Thyroid gland (tissue), 4 donors: ENCODE measurements at places on chromosomes 7 and 10.

- DNase-seq = peak; percentile 63
Measured at GRCh38 chr10:124197371-124198124, 104.2 kb upstream of the CHST15 start.

- DNase-seq = no peak
Measured at GRCh38 chr7:91784469-91784868, 96.0 kb downstream of the MTERF1 start.

DNA sequence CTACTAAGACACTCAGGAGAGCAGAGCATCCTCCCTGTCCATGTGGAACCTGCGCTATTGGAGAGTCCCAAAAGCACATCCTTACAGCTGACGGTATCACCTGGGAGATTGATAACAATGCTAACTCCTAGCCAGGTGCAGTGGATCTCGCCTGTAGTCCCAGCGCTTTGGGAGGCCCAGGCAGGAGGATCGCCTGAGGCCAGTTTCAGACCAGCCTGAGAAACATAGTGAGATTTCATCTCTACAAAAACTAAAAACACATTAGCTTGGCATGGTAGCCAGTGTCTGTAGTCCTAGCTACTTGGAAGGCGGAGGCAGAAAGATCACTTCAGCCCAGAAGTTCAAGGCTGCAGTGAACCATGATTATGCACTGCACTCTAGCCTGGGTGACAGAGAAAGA, 174.9 kb downstream of the ARHGAP12 start:
- DNase-seq = no peak

GRCh38 chr10:15262036-15262713, 93.7 kb upstream of the NMT2 start:
- DNase-seq = peak; percentile 33

- DNase-seq = no peak
Measured at GRCh38 chr7:41333511-41333910, 369.4 kb downstream of the INHBA start.

DNA sequence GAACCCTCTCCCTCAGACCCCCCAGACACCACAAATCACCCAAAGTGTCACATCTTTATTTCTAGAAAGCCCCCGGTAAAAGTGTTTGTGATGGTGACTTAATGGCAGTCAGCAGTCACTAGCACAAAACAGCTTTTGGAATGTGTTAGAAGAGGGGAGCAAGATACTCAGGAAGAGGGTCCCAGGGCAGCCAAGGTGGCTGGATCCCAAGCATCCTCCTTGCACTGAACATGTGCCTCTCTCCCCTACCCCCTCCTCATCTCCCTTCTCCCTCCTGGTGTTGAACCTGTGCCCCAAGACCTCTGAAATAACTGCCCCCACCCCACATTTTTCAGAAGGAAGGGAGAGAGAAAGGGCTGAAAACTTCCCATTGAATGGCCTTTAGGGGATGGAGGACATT, 37.8 kb upstream of the MXI1 start:
- no peak for DNase-seq

- DNase-seq = no peak
Measured at GRCh38 chr7:52168085-52168484, 851.5 kb upstream of the COBL start.

- no peak for DNase-seq
Measured at GRCh38 chr10:7417103-7417623, 6.3 kb upstream of the SFMBT2 start.

- DNase-seq = no peak
Measured at GRCh38 chr10:116112232-116113231, 160.5 kb downstream of the GFRA1 start.

DNA sequence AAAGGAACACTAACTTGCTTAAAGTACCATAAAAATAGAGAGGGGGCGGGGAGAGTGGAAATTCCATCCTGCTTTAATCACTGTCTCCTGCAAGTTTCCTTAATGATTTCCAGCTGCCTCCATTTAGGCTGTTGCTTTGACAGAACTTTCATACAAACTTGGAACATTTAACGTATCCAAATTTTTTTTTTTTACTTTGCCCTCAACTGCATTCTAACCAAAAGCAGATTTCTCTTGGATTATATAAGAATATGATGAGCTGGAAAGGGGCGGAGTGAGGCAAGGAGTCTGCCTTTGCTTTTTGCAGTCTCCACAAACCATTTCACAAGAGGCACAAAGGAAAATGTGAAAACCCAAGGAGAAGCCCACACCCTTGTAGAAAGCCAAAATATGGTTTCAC, 46.6 kb upstream of the COL1A2 start:
- DNase-seq = no peak

DNA sequence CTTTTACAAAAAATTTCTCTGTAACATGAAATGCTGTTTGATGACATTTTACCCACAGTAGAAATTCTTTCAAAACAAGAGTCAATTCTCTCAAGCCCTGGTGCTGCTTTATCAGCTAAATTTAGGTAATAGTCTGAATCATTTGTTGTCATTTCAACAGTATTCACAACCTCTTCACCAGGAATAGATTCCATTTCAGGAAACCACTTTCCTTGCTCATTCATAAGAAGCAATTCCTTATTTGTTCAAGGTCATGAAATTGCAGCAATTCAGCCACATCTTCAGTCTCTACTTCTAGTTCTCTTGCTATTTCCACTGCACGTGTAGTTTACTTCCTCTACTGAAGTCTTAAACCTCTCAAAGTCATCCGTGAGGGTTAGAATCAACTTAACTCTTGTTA, 14.1 kb downstream of the STAG3 start:
- DNase-seq = no peak

GRCh38 chr10:70604106-70604505, 1.6 kb upstream of the PRF1 start:
- DNase-seq = no peak

GRCh38 chr10:46220872-46221538, 65.8 kb upstream of the ANTXRL start:
- DNase-seq = no peak

GRCh38 chr10:118725886-118726500, 28.8 kb downstream of the CACUL1 start:
- DNase-seq = no peak

DNA sequence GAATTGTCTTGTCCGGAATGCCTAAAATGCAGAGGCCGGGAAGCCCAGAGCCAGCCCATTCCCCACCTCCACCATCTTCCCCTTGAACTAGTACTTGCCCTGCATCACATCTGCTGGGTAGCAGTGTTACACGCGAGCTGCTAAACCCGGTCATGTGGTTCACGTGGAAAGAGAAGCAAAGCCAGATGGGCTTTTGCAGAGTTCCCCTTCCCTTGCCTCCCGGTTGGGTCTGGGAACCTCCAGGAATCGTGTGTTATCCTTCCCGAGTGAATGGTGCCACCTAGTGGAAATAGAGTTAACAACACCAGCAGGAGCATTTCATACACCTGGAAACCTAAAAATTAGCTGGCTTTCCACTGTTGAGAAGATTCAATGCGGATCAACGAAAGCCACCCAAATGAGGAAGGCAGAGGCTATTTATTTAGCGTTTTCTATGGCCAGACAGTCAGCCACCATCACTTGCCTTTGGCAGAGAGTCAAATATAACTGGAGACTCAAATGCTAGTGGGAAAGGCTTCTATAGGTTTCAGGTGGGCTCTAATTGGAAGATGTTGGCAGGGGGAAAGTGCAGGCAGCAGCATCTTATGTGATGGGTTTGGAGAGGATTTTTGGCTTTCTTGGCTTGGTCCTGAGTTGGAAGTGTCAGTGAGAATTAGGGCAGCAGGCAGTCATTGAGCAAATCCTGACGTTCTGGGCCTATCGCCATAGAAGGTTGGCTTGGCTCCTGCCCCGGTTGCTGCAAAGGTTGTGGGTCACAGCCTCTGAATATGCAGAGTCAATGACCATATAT, 12.9 kb upstream of the DENND2A start:
- peak; percentile 54 for DNase-seq

DNA sequence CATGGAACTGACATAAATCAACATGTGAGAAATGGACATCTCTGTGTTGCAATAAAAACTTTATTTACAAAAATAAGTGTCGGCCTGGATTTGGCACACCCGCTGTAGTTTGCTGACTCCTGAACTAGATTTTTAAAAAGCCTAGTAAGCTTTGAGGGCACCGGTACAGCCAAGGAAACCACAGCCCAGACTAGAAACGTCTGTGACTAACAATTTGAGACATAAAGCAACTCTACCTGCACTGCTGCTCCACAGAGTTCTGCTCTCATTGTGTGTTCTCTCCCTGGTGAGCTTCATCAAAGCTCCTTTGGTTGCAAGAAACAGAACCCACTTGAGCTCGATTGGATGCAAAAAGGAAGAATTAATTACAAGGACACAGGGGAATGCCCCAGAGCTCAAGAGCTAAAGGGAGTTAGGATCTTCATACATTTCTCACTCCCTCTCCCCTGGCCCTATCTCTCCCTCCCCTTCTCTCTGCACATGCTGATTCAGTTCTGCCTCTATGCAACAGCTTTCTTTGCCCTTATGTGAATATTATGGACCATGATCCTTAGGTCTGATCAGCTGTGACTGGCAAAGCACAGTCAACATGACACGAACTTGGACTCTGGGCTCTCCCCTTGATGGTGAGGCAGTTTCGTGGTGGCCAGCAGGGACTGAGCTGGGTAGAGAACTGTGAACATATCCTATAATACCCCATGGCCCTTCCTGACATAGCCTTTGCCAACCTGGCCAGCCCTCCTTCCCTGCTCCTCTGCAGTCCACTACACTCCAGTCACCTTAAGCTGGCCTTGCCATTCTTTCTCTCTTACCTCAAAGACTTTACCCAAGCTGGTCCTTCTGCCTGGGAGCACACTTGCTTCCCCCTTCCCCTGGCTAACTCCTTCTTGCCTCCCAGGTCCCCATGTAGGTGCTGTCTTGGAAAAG, 77.5 kb upstream of the YAE1 start:
- DNase-seq = no peak

GRCh38 chr10:24694086-24694485, 29.6 kb downstream of the ARHGAP21 start:
- no peak for DNase-seq

DNA sequence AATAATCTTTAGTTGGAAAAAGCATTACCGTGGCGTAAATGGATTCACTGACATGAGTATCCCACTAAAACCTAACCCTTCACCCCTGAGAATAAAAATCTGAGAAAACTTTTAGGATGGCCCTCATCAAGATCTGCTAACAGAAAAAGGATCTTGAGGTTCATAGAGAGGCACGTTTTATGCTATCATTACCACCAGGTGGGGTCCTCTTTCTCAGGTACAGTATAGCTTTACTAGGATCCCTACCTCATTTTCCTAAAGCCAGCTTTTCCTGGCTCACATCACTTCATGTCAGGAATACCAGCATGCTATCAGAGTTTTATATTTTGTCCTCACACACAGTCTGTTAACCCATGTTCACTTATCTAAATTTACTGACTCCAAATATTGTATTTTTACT, 173.7 kb downstream of the POM121L12 start:
- no peak for DNase-seq

DNA sequence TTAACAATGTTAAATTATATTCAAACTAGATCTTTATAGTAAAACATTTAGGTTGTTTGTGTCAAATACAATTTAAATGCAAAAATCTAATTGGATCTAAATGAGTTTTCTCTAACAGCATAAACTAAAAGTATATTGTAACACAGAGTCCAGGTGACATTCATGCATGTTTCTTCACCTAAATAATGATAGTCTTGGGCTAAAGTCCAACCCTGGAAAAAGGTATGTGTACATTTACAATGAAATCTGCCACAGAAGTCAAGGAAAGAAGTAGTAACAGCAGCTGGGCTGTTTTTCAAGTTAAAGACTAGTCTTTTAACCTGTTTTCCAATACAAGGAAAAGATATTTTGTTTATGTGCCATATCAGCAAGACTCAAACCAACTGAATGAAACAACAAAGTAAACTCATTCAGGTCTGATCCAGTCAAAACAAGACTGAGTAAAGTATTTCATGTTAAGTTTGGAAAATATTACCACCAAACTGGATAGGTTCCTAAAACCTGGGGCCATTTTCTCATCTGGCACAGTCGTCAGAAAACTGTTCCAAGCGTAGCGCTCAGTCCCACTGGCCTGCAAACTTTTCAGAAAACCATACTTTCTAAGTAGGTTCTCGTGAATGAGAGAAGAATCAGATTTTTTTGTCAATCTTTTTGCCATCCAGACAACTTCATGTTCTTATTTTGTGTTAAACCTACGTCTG, 349.2 kb downstream of the HGF start:
- no peak for DNase-seq

DNA sequence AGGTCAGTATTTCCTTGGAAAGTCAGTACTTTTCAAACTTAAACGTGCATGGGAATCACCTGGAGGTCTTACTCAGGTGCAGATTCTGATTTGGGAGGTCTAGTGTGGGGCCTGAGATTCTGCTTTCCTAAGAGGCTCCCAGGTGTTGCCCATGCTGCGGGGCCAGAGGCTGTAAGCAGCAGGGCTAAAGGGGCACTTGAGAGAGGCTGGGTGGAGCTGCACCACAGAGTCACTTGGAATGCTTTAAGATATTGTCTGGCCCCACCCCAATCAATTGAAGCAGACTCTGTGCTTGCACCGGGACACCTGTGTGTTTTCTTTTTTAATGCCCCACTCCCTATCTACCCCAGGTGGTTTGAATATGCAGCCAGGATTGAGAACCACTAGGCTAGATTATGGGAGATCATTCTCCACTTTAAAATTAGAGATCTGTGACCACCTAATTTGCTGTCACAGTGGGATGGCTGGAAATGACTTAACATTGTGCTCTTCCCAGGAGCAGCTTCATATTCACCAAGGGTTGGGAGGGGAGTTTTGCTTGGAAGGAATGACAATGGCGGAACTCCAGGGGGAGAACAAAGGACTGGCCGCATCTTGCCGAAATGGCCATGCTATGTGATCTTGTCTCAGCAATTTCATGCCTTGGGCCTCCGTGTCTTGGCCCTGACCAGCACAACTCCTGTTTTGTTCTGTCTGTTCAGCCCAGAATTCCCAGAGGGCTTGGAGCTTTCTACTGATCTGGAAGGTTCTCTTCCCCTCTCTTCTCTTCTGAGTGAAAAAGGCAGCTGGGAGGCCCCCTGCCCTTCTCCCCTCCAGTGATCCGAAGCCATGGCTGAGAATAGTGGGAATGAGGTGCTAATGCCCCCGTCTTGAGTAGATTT, 80.2 kb downstream of the FAM241B start:
- no peak for DNase-seq

- DNase-seq = no peak
Measured at GRCh38 chr10:22314852-22315251, 1.3 kb upstream of the COMMD3 start.

- peak; percentile 25 for DNase-seq
Measured at GRCh38 chr10:30591249-30591670, 38.3 kb downstream of the LYZL2 start.

GRCh38 chr10:61719906-61720305, 57.2 kb downstream of the CABCOCO1 start:
- no peak for DNase-seq
